ENCODE measurements at places on chromosomes 1 and 21. TPM values are rescaled to one million over a fixed set of nuclear protein-coding genes. Genes with fewer than 3 reads are reported as not detected.

NBPF10 gene
- 1.1 TPM for total RNA-seq

DNA sequence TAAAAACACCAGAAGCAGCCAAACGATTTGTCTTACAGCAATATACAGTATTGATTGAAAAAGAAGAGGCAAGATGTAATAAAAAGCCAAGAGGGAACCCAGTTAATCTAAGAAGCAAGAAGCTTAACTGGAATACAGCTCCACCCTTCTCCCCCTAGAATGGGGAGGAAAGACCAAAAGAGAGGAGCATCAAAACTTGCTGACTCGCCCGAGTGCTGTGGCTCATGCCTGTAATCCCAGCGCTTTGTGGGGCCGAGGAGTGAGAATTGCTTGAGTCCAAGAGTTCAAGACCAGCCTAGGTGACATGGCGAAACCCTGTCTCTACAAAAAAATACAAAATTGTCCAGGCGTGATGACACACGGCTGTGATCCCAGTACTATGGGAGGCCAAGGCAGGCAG is 32.2 kb downstream of the BRWD1 start:
- no peak for DNase-seq

DNA sequence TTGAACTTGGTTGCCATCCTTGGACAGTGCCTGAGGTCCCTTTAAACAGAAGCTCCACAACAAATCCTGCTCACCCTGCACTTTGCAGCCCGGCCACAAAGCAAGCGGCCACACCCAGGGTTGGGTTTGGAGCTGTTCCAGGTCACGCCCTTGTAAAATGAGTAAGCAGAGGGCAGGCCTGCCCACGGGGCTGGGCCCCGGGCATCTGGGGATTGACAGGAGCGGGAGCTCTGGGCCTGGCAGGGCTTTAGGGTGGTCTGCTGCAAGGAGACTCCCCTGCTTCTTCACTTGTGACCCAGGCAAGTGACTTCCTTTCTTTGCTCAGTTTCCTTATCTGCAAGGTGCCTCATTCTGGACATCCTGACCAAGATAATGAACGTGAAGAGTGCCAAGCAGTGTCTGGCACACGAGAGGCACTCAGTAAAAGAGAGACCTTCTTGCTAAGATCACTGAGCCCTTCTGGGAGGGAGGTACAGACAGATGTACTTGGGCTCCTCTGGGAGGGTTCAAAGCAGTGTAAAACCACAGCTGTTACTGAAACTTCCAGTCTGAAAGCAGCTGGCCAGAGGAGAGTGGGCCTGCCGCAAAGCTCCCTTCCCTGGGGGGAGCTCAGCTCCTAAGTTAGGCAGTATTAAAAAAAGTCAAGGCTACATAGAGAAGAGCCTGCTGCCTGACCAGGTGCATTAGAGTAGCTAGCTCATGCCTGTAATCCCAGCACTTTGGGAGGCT is 2.6 kb downstream of the E2F2 start:
- DNase-seq: no peak

- no peak for DNase-seq
Observed at GRCh38 chr1:84422909-84423308, 24.6 kb downstream of the DNASE2B start.

DNA sequence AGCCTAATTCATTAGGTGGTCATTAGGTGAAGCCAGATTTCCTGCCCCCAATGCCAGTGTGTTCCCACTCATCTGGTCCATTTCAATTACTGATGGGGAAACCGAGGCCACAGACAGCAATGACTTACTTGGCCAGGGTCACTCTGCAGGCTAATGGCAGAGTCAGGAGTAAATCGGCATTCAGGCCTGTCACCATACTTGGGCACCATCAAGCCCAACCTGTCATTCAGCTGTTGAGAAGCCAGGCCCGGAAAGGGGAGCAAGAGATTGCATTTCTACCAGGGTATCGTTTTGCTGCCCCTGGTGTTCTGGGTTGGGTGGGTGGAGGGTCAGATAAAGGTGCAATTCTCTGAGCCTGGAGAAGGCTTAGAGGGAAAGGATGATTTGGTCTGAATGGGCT is 8.0 kb upstream of the TMEM61 start:
- DNase-seq: no peak

DNA sequence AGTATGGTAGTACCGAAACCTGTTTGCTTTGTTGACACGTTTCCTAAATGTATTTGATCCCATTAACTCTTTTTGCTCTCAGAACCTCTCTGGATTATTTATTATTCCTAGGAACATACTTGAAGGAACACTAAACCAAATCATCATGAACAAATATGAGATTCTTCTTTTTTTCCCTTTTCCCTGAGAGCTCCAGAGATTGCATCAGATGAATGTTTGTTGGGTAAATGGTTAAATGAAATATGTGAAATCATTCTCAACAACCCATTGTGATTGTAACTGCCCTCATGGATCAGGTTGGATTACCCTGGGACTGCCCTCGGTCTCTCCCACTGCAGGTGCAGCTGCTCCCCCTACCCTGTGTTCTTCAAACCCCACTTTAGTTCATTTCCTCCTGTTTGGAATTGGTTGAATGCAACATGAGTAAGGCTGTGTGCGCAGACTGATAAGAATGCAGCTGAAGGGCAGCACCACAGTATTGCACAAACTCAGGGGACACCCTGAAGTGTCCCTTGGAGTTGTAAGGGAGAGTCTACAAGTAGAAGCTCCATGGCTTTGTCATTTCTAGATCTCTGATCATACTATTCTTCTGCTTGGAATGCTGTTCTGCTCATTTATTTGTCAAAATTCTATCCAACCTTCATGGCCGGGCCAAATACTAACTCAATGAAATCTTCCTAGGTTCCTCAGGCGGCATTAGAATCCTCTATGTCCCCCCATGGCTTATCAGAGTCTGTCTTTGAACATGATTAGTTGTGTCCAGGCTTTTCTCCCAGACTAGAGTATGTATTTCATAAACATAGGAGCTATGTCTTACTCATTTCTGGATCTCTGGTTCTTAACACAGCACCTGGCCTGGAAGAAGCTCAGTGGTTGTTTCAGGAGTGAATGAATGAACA is 47.1 kb upstream of the NEK2 start:
- DNase-seq: no peak
